ENCODE measurements at places on chromosomes 13 and 19.

- DNase-seq = no peak
Observed at GRCh38 chr19:8392017-8392591, 1.9 kb downstream of the RAB11B start.

DNA sequence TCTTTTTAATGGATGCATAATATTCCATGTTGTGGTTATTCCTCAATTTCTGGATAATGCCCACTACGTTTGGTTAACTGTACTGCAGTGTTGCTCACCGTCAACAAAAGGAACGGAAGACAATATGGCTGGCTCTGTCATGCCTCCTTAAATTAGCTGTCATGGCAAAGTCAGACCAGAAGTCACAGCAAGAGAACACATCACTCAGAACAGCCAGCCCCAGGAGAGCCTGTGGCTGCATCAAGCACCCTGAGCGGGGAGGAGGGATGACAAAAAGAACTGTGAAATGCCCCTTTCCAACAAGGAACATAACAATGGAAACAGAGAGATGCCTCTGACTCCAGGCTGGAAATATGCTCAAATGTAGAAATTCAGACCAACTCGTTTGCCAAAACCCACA lies 366.0 kb upstream of the ZNF507 start:
- no peak for DNase-seq

- DNase-seq = no peak
Observed at GRCh38 chr19:41998246-41999020, 4.4 kb upstream of the ATP1A3 start.

- no peak for DNase-seq
Observed at GRCh38 chr19:4152241-4152998, 1.0 kb upstream of the CREB3L3 start.

DNA sequence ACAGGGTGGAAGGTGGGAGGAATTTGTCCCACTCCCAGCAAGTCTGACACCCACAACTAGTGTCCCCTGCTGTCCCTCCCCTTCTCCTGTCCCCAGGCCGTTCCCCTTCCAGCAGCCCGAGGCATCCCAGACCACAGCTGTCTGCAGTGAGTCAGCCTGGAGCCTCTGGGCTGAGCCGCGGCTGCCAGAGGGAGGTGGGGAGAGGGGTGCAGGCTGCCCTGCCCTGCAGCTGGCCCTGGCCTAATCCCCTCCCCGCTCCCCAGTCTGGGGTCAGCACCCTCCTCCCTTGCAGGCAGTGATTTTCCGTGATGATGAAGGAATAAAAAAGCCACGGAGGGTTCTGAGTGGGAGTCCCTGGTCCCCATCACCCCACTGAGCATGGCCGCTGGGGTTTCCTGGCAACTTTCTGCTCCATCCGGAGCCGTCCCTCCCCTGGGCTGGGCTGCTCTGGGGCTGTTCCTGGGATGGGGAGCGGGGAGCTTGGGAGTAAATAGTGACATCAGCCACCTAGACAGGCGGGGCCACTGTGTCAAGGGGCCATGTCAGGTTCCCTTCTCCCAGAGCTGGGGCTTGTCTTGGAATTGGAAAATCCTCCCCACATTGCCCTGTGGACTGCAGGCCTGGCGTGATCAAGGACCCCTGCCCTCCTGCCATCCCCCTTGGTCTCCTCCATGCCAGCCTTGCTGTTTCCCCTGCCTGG lies 16.8 kb downstream of the SPC24 start:
- peak; percentile 85 for DNase-seq
